T-helper 2 cell (primary cell): ENCODE measurements at places on chromosomes 11 and 22.

- no peak for DNase-seq
These were observed 27.6 kb downstream of the SLC35F2 start for GRCh38 chr11:107830915-107831540.

- DNase-seq, result no peak
These were observed 3.6 kb upstream of the MED15 start for GRCh38 chr22:20503816-20504215.

- no peak for DNase-seq
These were observed 10.3 kb upstream of the IGF2 start for GRCh38 chr11:2149460-2149859.

GRCh38 chr11:4480577-4481239 lies 1.7 kb upstream of the OR52K1 start:
- no peak for DNase-seq

DNA sequence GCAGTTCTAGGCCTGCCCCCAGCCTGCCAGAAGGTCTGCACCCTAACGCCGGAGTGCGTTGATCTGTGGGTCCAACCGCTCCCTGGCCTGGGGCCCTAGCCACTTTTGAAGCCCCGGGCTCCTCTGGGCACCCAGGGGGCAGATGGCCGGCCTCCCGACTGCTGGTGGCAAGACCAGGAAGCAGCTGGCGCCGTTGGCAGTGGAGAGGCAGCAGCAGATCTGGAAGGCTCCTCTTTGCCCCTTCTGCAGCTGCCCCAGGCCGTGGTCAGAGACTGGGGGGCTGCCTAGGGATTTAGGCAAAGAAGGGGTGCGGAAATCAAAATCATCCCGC lies 445 bp upstream of the VWCE start:
- no peak for DNase-seq

- no peak for DNase-seq
These were observed 7.1 kb downstream of the TBX1 start for GRCh38 chr22:19767427-19768341.
